ENCODE measurements at places on chromosomes 11 and 22.

GRCh38 chr11:131543389-131544025 is 173.1 kb downstream of the NTM start:
- DNase-seq: no peak

DNA sequence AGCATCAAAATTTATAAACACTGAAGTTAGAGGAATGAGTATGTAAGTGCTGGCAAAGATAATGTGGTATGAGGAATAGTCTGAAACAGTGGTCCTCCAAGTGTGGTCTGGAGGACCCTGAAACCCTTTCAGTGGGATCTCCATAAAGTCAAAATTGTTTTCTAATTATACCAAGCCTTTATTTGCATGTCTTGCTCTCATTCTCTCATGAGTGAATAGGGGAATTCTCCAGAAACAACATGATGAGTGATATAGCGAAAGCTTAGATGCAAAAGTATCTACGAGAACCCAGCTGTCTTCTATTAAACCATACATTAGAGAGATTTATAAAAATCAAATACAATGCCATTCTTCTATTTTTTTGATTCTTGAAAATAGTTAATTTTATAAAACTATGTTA is 145.0 kb upstream of the RAG2 start:
- no peak for DNase-seq

DNA sequence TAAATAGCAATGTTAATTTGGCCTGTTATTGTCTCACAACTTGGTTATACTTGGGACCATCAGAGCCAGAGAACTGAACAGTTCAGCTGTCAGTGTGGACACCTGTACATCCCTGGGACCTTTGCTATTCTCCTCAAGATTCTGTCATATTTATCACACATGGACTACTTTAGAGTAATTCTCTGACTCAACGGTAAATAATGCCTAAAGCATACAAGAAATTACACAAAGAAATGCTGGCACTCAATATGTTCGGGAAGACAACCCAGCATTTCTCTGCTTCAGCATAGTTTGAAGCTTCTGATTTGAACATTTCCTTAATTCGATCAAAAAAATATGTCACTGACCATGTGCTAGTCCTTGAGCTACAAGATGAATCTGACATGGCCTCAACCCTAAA is 34.6 kb upstream of the MMP13 start:
- no peak for DNase-seq

DNA sequence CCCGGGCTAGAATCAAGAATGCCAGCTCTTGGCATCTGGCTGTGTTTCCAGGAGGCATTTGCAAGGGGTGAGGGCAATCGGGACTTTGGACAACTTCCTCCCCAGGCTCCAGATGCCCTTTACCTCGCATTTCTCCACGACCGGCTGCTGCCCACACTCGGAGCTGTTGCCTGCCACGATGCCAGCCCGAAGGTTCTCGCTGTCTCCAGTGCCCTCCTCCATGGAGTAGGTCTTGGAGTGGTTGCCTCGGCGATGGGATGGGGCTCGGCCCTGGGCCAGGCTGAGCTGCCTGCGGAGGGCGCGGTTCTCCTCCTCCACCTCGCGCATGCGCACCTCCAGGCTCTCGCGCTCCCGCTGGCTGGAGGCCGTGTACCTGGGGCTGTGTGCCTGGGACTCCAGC is 270.0 kb downstream of the LARGE1 start:
- no peak for DNase-seq

- peak; percentile 55 for DNase-seq
These were observed 84.6 kb upstream of the NAV2 start for GRCh38 chr11:19628018-19628417.

DNA sequence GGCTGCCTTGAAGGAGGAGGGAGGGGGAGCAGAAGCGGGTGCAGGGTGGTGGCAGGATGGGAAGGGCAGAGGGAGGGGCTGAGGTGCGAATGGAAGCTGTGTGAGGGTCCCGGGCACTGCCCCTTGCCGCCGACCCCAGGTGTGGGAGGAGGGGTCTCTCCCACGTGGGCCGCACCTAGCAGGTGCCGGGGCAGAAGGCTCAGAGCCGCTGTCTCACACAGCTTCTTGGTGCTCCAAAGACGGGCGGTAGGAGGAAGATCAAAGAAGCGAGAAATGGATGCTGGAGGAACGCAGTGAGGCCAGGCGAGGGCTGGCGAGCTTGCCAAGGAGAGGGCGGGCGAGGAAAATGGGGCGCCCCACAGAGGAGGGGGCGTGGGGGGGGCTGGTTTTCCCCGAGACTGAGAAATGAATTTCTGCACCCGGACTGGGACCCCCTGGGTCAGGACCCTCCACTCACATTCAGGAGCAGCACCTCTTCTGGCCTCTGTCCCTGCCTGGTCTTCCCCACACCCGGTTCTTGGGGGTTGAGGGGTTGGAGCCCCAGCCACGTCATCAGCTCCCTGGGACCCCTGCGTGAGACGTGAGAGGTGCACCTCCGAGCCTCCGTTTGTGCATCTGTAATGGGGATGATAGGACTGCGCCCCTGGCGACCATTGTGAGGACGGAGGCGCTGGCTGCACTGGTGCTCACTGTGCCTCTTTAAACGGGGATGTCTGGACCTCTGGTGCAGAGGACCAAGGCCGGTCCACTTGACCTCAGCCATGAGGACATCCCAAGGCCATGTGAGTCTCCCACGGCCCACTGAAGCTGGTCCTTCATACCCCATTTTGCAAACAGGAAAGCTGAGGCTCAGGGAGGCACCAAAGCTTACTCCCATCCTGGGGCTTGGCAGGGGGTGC is 16.8 kb downstream of the LSP1 start:
- no peak for DNase-seq

- DNase-seq: no peak
These were observed 7.1 kb downstream of the VSIG10L2 start for GRCh38 chr11:125952973-125953372.

DNA sequence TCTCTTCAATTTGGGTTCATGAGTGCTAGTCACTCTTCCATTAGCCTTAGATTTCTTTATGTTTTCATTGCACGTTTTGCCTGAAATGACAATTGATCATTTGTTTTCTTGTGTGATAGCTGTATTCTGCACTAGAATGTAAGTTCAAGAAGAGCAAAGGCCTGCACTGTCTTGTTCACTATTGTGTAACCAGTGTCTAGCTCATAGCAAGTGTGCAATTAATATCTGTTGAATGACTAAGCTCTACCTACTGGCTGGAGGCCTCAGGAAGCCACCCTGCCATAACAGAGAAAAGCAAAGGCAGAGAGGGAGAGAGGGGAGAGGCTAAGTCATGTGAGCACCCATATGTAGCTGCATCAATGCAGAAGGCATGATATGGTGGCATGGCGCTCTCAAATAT is 292.8 kb upstream of the SYN3 start:
- no peak for DNase-seq

- no peak for DNase-seq
These were observed 32.1 kb downstream of the APOL5 start for GRCh38 chr22:35749808-35750207.

GRCh38 chr22:46442217-46442853 is 95.1 kb downstream of the CELSR1 start:
- DNase-seq: no peak

- no peak for DNase-seq
These were observed at the start of gene CSF2RB for GRCh38 chr22:36913427-36914389. TSS of gene CSF2RB (plus strand) at chr22:36913628. CDS start at chr22:36922208, 8,580 bp downstream.

DNA sequence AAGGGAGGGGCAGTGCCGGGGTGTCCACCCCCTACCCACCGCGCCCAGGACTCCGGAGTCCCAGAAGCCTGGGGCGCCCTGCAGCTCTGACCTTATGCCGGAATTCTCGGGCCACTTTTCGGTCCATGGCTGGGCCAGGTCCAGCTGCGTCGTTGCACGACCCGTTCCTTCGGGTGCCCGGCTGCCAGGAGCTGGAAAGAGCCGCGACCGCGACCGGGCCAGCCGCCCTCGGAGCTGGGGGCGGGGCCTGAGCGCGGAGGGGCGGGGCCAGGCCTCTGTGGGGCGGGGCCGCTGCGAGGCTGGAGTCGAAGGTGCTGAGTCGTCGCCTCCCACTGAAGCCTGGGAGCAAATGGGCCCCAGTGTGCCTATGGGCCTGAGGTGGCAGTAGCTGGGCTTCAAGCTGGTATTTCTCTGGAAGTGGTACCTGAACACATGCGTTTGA is at the start of gene USH1C:
Gene USH1C, minus strand, starts transcription at position 236 of the 442 bp plus-strand sequence. Its CDS starts 109 bp downstream, at position 127.
- no peak for DNase-seq

GRCh38 chr11:30683176-30683575 is 97.0 kb upstream of the MPPED2 start:
- DNase-seq: no peak

- DNase-seq: no peak
These were observed 3.5 kb downstream of the PHF21B start for GRCh38 chr22:45006111-45006963.

DNA sequence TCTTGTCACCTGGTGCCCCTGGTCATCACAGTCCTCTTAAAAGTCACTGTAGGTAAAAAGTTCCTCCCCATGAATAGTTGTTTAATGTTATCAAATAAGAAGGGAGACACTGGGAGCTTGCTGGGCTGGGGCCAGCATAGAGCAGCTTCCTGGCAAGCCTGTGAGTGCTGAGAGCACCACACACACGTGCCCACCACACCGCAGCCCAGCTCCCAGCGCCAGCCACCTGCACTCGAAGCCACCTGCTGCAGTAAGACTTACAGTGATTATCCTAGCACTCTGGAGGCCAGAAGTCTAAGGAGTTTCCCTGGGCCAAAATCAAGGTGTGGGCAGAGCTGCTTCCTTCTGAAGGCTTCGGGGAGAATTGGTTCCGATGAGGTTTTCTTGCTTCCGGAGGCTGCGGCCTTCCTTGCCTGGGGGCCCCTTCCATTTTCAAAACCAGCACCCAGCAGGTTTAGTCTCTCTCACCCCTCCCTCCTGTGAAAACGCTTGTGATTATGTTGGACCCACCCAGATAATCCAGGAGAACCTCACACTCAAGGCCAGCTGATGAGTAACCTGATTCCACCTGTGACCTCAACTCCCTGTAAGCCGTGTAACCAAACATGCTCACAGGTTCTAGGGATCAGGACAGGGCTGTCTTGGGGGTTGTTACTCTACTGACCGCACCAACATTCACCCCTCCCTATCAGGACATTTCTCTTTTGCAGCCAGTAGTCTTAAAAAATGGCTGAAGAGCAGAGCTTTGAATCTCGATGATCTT is 687.2 kb downstream of the TBC1D22A start:
- no peak for DNase-seq

GRCh38 chr22:46273432-46274148 is 5.8 kb downstream of the TTC38 start:
- no peak for DNase-seq

GRCh38 chr11:62500650-62501030 is 46.0 kb downstream of the AHNAK start:
- DNase-seq: no peak

- DNase-seq: no peak
These were observed 78.7 kb downstream of the SHANK2 start for GRCh38 chr11:71173709-71174108.

- no peak for DNase-seq
These were observed 213.6 kb upstream of the ZBED5 start for GRCh38 chr11:11071486-11071885.

DNA sequence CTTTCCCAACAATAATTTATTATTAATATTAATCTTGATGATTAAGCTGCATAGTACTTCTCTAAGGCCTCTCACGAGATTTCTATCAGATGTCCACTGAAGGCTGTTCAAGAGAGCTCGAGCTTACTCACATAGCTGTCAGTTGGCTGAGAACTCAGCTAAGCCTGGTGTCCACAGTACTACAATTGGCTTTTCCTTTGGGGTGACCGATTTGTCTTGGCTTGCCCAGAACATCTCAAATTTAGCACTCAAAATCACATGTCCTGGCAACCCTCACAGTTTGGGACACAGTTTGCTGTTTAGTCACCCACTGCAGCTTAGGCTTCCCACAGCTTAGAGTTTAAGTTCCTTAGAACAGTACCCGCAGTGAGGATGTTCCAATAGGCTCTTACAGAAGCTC is 96.5 kb downstream of the LUZP2 start:
- DNase-seq: no peak

DNA sequence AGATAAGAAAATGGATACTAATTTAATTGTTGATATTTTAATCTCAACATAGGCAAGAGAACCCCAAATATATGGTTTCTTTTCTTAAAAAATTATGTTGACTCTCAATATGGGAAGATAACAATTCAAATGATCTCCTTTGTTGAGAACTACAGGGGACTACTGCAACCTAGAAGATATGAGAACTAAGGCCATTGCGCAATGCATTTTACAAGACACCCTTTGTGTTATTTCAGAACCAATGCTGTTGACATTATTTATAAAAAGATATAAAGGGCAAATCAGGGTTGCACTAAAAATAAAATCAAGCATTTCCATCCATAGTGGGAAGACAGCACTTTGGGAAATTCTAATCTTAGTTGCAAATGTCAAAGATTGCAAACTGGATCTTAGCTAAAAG is 322.3 kb downstream of the SOX6 start:
- DNase-seq: no peak

DNA sequence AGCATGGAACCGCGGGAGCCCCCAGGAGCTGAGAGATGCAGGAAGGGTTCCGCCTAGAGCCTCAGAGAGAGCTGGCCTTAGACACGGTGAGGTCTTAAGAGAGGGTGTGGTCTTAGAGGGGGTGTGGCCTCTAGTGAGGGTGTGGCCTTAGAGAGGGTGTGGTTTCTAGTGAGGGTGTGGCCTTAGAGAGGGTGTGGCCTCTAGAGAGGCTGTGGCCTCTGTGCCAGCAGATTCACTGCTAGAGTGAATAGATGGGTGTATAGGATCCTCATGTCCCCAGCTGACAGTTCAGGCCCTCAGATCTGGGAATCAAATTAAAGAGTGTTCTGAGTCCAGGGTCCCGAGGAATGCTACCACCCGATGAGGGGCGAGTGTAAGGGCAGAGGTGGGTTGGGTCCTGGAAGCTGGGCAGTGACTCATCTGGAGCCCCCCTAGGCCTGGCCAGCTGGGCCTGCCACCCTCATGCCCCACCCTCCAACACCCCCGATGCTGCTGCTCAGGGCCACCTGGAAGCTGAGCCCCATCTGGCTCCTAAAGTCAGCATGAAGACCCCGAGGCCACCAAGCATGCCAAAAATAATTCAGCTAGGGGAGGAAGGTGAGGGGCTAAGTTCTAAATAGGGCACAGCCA is 49.5 kb downstream of the IGF2 start:
- DNase-seq: peak; percentile 71

- peak; percentile 33 for DNase-seq
These were observed 31.1 kb downstream of the TMEM45B start for GRCh38 chr11:129846508-129847335.

- no peak for DNase-seq
These were observed 42.8 kb upstream of the CCND1 start for GRCh38 chr11:69598147-69598546.

- DNase-seq: no peak
These were observed 805.5 kb upstream of the ARHGAP42 start for GRCh38 chr11:99881610-99882009.

- DNase-seq: peak; percentile 33
These were observed 648 bp downstream of the PAFAH1B2 start for GRCh38 chr11:117144477-117145392.

Measured in H54 (cell line).